ENCODE measurements at places on chromosomes 4 and X.

DNA sequence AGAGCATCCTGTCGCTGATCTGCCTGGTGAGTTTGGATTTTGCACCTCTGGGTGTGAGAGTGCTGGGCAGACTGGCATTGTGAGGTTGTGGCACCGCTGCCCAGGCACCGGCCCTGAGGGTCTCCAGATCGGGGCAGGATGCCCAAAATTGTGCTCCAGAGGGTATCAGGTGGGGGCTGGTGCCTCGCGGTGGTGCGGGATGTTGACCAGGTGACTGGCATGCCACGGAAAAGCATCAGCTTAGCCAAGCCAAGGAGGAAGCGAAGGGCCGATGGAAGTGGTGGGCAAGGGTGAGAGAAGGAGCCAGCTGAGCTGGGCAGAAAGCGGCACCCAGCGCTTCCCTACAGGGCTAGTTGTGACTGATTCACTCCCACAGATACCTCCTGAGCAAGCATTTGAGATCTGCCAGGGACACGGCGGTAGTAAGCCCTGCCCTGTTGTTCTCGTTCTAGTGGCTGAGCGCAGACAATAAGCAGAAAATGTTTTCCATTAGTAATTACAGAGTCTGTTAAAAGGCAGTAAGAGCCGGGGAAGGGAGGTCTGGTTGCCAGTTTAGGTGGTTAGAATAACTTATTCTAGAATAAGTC lies 809 bp downstream of the ZFP92 start:
- DNase-seq, result no peak

GRCh38 chr4:81039351-81039972 lies 9.0 kb downstream of the BMP3 start:
- DNase-seq, result no peak

DNA sequence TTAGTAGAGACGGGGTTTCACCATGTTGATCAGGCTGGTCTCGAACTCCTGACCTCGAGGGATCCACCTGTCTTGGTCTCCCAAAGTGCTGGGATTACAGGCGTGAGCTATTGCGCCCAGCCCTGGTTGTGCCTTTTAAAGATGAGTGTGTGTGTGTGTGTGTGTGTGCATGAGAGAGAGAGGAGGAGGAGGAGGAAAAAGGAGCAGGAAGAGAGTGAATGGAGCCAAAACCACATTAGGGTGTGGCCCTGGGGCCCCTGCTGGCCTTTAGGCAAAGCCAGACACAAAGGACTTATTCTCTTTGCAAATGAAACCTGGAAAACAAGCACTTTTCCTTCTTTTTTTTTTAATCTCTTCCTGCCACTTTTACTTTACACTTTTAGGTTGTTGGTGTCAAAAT lies 48.2 kb upstream of the KLF3 start:
- no peak for DNase-seq

DNA sequence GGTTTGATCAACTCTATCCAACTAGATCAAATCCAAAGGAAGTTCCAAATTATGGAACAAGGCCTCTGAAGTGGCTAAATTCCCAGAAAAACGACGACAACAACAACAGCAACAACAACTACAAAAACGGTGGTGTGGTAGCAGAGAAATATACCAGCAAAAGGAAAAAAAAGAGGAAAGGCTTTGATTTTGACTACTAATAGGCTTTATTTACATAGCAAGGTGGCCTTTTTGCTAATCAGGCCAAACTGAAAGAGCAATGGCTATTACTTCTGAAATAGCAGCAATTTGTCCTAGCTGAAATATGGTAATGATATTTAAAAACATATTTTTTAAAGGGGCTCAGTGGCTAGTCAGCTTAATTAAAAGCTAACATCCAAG lies 40.8 kb upstream of the TMPRSS11E start:
- DNase-seq, result no peak

DNA sequence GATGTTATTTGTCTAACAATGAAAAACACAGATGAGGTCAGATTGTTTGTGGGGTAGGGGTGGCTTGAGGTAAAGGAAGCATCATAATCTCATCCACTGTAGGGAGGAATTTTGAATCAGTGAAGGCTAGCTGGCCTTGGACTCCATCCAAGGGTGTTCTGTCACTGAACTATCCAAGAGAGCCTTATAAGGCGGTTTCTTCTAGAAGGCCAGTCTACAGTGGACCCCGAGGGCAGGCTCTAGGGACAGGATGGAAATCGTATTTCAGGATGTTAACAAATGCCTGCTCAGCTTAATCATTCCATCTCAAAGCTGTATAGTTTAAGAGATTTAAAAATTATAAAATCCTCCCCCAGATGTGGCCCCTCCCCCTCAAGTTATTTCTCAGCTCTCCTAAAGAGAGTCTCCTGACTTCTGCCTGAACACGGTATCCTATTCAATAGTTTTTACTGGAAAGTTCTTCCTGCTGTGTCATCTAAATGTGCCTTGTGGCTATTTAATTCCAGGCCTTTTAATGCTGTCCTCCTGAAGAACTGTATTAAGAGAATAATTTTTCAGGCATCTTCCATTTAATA lies 8.0 kb downstream of the IGFBP7 start:
- no peak for DNase-seq

DNA sequence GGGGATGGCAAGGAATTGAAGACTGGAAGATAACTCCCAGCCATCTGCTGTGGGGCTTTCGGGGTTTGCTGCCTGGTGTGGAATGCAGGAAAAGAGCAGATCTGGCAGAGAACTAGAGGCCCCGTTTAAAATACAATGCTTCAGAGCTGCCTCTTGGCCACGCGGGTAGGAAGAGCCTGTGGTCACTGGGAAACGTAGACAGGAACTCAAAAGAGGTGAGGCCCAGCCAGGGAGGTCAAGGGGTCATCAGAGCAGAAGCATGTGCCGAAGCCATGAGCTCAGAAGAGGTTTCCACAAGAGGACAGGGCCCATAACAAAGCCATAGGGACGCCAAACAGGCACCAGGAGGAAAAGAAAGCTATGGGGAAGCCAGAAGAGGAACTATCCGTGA lies 14.5 kb upstream of the STS start:
- no peak for DNase-seq

DNA sequence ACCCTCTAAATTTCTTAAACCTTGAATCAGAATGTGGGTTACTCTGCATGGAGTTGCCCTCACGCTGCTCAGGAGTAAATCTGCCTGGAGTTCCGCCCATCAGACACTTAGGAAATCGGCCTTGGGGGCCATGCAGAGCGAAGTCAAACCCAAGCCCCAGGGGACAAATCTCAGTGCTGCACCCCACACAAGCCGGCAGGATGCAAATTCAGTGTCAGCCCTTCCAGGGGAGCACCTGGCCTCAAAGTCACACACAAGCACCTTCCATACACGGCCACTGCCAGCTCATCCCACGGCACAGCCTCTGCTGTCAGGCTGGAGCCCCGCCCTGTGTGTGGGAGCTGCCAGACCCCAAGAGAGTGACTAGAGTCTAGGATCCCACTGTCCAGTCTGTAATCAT lies 27.4 kb downstream of the RNF212 start:
- no peak for DNase-seq

DNA sequence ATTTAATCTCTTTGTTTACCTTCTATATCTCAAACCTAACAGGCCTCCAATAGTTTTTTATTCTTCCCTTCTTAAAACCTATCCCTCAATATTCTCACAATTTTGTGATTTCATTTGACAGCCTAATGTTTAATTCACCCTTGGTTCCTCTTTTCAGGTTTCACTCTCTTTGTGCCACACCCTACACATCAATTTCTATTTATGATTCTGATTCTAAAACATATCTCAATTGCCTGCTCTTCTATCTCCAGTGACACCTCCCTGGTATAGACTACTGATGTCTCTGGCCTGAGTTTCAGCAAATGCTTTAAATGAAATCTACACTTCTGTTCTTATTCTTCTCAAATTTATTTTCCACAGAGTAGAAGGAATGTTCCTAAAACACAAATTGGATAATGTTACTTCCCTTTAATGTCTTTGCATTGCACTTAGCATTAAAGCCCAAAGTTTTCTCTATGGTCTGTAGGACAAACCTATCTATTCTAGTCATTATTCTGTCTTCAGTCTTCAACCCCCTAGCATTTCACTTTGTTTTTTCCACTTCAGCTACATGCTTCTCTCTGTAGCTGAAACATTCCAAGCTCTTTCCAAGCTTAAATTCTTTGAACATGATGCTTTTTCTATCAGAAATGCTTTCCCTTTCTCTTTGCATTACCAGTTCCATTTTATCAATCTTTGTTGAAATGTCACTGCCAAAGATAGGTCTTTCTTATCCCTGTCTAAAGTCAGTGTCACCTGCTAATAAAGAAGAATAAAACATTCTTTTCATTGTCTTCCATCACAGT lies 622.0 kb downstream of the CENPC start:
- no peak for DNase-seq

DNA sequence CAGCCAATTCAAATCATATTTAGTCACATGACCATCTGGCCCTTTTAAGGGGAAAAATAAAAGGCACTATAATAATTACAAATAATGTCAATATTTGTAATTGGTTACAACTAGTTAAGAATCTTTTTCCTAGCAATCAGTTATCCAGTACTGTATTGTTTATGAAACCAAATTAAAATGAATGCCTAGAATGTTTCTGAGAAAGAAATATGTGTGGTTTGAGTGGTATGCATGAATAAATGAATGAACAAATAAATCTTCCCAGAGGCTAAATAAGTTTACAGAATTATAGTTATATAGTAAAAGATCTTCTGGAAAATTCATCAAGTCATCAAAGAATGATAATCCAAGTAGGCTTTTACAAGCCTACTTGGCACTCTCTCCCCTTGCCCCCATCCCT lies 55.8 kb upstream of the F8A3 start:
- DNase-seq, result no peak

- no peak for DNase-seq
Measured at GRCh38 chr4:101711590-101712260, 78.8 kb upstream of the BANK1 start.

GRCh38 chr4:8151165-8151650 lies 7.4 kb downstream of the ABLIM2 start:
- no peak for DNase-seq
